Chondrocyte (in vitro differentiated cells): ENCODE measurements at places on chromosomes 13 and 19. TPM values are rescaled to one million over a fixed set of nuclear protein-coding genes. Genes with fewer than 3 reads are reported as not detected.

DNA sequence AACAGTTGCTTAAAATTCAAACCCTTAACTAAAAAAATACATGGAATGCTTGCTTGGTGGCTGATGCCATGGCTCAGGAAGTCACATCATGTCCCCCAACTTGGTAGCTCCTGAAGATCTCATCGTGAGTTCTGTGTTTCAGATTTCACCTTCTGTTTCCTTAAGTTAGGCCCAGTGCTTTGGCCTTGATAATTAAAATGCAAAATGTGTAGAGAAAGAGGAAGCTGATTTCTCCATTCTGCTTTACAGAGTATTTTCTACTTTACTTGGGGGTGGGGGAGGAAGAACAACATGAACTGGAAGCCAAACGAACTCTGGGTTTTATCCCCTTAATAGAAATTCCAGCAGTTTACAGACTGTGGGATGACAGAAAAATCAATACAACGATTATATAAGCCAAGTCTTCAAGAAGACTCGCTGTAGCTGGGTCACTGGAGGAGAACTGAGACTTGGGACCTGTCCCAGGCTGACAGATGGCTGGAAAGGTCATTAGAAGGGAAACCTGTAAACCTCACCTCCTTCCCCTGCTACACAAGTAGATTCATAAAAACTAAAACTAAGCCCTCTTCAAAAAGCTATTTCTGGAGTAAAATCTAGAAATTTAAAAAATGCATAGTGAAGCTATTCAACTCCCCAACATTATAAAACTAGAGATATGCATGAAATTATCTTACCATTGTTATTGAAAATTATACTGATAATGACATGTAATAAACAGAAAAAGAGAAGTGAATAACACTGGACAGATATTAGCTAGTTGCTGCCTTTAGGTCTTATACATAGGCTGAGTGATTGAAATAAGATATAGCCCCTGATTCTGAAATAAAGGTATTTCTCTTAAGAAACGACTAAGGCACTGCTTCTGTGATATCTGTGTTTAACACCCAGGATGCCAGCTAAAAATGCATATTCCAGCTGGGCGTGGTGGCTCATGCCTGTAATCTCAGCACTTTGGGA, 22.1 kb upstream of the GGACT start:
- DNase-seq: no peak

GRCh38 chr19:10695401-10696398, 5.5 kb upstream of the QTRT1 start:
- peak; percentile 99 for DNase-seq

DNA sequence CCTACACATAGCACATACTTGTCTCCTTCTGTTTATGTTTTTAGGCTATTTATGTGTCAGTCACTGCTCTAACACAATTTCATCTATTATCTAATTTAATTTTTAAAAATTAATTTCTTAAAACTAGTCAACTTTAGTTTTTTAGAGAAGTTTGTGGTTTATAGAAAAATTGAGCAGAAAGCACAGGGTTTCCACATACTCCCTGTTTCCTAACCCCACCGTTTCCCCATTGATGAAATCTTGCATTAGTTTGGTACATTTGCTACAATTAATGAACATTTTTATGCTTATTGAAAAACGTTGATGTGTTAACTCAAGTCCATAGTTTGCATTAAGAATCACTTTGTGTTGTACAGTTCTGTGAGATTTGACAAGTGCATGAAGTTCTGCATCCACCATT, 53.5 kb downstream of the TNFSF13B start:
- no peak for DNase-seq

GRCh38 chr19:31591258-31591657, 242.0 kb upstream of the TSHZ3 start:
- no peak for DNase-seq

DNA sequence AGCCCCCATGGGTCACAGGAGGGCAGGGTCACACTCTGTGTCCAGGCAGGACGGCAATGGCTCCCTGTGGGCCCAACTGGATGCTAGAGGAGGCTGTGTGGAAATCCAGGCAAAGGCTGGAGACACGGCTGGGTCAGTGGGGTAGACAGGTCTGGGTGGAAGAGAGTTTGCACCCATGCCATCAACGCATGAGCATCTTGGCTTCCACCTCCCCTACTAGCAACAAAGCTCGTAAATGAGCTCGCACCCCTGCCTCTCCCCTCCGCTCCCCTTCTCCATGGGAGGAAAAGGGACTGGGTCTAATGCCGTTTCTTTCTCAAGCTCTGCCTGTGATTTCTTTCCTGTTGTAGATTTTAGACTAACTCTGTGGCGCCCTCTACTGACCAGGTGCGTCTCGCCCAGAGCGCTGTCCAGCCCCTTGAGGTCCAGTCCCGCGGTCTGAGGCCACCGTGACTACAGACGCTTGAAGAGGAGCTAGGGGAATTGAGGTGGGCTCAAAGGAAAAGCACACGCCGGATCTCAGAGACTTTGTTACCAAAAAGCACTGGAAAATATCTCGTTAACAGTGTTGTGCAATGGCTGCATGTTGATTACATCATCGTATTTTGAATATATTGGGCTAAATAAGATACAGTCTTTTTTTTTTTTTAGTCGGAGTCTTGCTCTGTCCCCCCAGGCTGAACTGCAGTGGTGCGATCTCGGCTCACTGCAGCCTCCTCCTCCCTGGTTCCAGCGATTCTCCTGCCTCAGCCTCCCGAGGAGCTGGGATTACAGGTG, 50.7 kb upstream of the USP29 start:
- no peak for DNase-seq

DNA sequence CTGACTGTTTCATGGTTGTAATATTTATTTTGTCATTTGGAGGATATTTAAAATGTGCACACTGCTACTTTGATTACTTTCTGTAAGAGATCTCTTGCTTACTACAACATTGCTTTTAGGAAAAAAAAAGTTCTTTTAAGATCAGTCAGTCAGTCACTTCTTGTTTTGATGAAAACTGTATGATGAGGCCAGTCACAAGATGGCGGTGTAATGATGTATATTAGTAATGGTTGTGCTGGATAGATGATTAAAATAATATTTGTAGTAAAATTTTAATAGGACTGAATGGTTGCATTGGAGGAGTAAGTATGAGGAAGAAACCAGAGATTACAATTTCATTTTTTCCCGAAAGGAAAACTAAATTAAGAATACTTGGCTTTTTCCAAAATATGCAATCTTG, 2411.1 kb downstream of the PCDH9 start:
- DNase-seq: no peak

Gene NANOS3
- 4.4 to 6.7 TPM (median 4.7 TPM) in 3 replicates for total RNA-seq

DNA sequence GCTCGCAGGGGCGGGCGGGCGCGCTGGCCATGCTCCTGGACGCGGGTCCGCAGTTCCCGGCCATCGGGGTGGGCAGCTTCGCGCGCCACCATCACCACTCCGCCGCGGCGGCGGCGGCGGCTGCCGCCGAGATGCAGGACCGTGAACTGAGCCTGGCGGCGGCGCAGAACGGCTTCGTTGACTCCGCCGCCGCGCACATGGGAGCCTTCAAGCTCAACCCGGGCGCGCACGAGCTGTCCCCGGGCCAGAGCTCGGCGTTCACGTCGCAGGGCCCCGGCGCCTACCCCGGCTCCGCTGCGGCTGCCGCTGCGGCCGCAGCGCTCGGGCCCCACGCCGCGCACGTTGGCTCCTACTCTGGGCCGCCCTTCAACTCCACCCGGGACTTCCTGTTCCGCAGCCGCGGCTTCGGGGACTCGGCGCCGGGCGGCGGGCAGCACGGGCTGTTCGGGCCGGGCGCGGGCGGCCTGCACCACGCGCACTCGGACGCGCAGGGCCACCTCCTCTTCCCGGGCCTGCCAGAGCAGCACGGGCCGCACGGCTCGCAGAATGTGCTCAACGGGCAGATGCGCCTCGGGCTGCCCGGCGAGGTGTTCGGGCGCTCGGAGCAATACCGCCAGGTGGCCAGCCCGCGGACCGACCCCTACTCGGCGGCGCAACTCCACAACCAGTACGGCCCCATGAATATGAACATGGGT, 599 bp downstream of the ZIC2 start:
- DNase-seq: no peak

DNA sequence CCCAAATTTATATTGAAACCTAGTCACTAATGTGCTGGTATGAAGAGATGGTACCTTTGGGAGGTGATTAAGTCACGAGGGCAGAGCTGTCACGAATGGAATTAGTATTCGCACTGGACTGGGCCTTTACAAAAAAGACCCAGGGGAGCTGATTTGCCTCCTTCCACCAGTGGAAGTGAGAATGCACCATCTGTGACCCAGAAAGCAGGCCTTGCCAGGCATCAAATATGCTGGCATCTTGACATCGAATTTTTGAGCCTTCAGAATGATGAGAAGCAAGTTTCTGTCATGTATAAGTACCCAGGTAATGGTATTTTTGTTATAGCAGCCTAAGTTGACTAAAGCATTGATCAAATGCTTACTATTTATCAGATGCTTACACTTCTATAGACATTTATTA, 373.6 kb downstream of the FGF14 start:
- no peak for DNase-seq

Gene PNMA8A
- total RNA-seq: 10.1 to 16.1 TPM (median 10.1 TPM) in 3 replicates

GRCh38 chr13:105037110-105037509, 1498.4 kb downstream of the EFNB2 start:
- no peak for DNase-seq

Gene CALR
- total RNA-seq: 1,165 to 1,556 TPM (median 1,179 TPM) in 3 replicates

DNA sequence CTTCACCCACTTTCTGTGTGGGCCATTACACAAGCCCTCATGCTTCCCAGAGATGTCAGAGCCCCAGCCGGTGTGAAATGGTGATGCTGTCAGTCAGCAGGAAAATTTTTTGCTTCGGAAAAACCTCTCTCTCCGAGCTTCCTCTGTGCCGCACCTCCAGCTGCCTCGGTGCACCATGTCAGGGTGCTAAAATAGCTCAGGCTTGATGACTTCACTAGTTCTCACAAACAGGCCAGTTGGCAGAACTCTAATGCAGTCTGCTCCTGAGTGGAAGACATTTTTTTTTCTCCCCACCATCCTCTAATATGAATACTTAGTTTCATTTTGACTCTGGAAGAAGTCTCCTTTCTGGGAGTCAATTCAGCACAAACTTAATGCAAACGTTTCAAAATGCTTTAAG, 71.3 kb downstream of the KLF12 start:
- no peak for DNase-seq

- no peak for DNase-seq
Observed at GRCh38 chr13:96621634-96622183, 372.6 kb downstream of the OXGR1 start.

- no peak for DNase-seq
Observed at GRCh38 chr13:51849145-51850101, 4.4 kb upstream of the TMEM272 start.

GRCh38 chr19:7471696-7472615, 16.9 kb downstream of the PEX11G start:
- no peak for DNase-seq

Gene C19orf47
- 19.4 to 22.2 TPM (median 21.5 TPM) in 3 replicates for total RNA-seq

- no peak for DNase-seq
Observed at GRCh38 chr13:30867089-30867669, 38.9 kb upstream of the MEDAG start.

DNA sequence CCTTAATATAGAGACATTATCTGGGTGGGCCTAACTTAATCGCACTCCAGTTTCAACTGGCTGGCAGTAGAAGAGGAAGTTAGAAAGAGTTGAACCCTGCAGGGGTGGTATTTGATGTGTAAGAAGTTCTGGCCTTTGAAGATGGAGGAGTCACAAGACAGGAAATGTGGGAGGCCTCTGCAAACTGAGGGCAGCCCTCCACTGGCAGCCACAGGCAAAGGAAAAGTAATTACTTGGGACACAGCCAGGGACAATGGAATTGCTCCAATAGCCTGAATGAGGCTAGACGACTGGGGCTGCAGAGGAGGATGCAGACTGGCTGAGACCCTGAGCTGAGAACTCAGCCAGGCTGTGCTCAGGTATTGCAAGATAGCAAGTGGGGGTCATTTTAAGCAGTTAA, 703.3 kb upstream of the ARGLU1 start:
- DNase-seq: no peak

DNA sequence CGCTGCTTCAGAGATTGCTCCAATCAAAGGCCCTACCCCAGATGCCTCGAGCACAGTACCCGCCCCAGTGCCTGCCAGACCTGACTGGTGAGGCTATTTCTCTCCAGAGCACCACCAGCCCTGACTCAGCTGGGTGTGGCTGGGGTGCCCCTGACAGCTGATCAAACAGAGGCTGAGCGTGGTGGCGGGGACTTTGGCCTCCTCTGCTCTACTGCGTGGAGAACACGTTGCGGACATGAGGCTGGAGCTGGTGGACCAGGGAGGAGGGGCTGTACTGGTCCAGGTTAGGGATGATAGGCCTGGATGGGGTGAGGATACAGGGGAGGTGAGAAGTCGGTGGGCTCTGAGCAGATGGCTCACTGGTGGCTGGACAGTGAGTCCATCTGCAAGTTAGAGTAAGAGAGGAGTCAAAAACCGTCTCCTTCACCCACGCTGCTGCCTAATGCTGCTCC, 3.5 kb upstream of the DOCK6 start:
- DNase-seq: no peak

Gene GJB2
- total RNA-seq: not detected in 3 replicates

DNA sequence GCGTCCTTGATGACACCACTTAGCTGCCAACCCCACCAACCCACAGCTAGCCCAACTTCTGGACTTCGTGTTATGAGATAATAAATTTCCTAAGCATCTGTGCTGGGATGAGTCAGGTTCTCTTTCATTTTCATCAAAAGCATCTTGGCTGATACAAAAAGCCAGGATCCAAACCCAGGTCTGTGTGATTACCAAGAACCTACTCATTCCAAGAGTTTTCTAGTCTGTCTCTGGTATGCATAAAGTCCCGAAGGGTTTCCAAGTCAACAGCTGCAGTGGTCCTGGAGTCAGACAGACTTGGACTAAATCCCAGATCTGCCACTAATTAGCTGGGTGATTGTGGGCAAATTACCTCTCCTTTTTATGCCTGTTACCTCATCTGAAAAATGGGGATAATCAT, 55.5 kb upstream of the SERP2 start:
- no peak for DNase-seq

Gene PDS5B
- 48.7 to 77.1 TPM (median 49.0 TPM) in 3 replicates for total RNA-seq

GRCh38 chr19:1979642-1980041, 35.9 kb downstream of the BTBD2 start:
- DNase-seq: no peak

DNA sequence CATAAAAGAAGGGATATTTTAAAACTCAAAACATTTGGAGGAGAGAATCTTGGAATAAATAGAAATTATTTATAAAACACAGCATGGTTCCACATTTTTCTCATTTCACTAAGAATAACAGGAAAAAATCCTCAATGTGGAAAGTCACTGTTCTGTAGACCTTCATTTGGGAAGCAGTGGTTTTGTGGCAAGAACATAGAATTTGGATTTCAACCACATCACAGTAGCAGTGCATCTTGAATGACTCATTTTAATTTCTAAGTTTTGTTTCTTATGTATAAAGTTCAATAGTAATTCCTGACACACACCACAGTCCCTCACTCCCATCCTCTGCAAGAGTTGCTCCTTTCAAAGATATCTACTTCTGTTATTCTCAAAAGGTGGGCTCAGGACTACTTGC, 264.0 kb downstream of the ENOX1 start:
- DNase-seq: no peak

DNA sequence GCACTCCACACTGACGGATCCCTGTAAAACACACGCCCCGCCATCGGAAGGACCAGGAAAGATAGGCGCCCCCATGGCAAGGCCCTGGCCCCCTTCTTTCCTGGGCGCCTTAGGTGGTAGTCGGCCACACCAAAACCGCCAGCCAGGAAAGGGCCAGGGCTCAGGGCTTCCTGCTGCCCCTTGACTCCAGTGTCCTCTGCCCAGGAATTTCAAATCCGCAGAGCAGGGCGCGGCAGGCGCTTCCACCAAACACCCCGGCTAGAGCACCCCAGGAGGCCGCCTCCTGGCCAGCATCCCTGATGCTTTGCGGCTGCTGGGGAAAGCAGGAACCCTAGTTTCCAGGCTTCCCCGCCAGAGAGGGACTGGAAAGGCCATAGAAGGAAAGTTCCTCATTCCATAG, 57.5 kb downstream of the ZNF726 start:
- no peak for DNase-seq
